ENCODE measurements at places on chromosomes 16 and 17. TPM values are rescaled to one million over a fixed set of nuclear protein-coding genes. Genes with fewer than 3 reads are reported as not detected.

GRCh38 chr17:8048236-8048635, 9.4 kb downstream of the ALOX15B start:
- DNase-seq, result no peak

DNA sequence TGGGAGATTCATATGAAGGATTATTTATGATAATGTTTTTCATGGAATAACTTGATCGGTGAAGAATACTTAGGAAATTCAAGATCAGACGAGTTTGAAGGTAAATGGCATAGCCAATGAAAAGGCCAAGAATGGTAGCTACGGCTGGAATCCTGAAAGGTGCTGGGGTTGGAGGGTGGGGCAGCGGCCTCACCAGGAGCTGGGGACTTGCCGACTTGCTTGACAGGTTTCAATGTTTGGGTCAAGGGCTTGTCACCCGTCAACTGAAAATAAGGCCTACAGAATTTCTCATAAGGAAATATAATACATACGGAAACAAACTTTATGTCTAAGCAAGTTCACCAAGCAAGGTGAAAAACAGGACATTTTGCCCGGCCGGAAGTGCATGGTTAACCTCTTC, 9.9 kb downstream of the CRYM start:
- peak; percentile 50 for DNase-seq

DNA sequence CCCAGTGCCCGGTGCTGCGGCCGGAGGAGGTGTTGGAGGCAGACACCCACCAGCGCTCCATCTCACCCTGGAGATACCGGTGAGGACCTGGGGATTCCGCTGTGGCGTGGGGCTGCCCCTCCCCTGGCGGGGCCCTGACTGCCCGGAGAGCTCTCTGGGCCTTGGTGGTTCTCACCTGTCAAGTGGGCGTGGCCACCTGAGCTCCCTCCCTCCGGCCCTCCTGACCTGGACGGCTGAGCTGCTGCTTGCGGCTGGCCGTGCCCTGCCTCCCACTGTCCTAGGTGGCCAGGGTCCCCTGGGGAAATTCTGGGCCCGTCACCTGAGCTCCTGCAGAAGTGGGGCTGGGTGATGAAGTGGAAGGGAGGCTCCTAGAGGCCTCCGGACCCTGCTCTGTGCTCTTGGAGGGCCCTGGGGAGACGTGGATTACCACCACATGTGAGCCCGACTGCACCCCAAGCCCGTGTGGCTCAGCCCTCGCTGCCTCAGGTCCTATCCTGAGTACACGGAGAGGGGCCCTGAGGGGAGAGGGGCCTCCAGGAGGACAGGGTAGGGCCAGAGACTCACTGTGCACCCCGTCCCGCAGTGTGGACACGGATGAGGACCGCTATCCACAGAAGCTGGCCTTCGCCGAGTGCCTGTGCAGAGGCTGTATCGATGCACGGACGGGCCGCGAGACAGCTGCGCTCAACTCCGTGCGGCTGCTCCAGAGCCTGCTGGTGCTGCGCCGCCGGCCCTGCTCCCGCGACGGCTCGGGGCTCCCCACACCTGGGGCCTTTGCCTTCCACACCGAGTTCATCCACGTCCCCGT, 1.1 kb downstream of the IL17C start:
- DNase-seq, result no peak

GRCh38 chr17:82014432-82014831, 8.2 kb downstream of the CENPX start:
- no peak for DNase-seq

DNA sequence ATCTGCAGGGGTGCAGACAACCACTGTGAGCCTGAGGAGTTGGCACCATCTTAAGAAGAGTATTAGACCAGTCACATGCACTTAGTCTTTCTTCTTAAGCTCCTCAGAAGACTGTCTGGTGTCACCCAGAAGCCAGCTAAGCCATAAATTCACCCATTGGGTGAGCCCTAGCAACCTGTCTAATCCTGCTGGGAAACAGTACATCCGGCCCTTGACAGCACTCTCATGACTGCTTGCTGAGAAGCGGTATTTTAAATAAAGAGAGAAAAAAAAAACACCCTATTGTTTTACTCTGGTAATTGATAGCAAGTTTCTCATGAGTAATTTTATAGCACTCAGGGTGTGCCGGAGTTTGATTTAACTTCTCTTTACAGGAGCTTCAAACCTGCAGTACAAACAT, 134.7 kb downstream of the SOX9 start:
- no peak for DNase-seq

The NPIPB2 gene
- total RNA-seq, result 32.2 TPM

The OR1F1 gene
- not detected for total RNA-seq
